ENCODE measurements at places on chromosomes 2 and 18. TPM values are rescaled to one million over a fixed set of nuclear protein-coding genes. Genes with fewer than 3 reads are reported as not detected.

DNA sequence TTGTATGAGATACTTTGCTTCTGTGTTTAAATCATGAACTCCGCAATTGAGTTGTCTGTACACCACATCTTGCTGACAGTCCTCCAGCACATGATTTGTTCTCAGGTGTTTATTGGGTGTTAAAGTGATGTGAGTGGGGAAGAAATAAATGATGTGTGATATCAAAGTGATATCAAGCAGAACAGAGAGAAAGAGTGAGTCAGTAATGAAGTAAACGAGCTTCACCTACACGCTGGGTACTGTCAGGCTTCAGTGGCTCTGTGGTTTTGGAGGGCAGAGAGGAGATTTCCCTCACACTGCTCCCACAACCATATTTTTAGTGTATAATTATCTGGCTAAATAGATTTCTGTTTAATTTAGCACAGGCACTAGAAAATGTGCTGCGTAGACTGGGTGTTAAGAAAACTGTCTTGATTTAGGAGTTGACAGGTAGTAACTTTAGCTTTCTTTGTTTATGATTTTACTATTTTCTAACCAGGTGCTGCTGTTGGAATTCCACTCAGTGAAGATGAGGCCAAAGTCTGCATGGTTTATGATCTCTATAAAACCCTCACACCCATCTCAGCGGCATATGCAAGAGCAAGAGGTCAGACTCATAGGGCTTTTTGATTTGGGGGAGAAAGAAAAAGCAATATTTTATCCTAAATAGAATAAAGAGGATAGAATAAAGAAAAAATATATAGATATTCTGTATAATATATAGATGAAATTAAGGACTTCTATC is 21.2 kb downstream of the ATIC start:
- no peak for DNase-seq

- DNase-seq, result no peak
Observed at GRCh38 chr2:38615237-38615636, 12.5 kb upstream of the HNRNPLL start.

DNA sequence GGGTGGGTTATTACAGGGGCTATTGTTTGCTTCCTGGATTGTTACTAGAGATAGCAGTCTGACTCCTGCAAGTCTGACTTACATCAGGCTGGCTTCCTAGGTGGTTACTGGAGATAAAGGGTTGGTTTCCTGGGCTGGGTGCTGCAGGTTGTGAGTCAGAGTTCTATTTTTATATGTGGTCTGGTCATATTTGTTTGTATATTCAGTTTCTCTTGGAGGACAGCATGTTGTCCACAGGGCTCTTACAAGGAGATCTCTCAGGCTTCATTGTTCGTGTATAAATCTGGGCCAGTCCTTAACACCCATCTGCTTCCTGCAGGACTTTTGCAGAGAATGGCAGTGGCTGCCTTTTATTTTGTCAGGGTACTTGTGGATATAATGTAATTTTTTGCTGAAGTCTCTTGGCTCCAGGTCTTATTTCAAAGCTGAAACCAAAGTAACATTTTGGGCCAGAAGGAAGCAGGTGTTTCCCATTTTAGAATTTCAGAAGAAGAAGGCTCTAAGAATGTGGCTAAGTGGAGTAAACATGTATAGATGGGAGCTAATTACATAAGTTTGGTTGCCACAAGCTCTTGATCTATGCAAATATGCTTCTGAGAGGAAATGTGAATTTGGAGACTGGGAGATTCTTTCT is 65.9 kb upstream of the SLC16A14 start:
- DNase-seq, result no peak

DNA sequence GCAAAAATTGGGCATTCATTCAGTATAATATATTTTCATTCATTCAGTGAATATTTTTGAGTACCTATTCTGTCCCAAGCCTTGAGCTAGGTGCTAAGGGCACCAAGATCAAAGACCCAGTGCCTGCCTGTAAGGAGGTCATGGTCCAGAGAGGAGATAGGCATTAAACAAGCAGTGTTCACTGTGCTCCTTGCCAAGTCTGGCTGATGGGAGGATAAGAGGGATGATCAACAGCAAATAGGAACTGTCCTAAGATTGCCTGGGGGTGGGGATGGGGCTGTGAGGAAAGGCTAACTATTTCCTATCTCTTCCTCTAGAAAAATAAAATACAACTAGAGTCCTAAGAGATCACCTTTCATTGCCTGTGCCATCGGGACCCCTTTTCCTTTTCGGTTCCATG is 60.4 kb downstream of the SETBP1 start:
- DNase-seq, result no peak

GRCh38 chr2:176158855-176159662 is 2.0 kb downstream of the HOXD3 start:
- DNase-seq, result no peak

DNA sequence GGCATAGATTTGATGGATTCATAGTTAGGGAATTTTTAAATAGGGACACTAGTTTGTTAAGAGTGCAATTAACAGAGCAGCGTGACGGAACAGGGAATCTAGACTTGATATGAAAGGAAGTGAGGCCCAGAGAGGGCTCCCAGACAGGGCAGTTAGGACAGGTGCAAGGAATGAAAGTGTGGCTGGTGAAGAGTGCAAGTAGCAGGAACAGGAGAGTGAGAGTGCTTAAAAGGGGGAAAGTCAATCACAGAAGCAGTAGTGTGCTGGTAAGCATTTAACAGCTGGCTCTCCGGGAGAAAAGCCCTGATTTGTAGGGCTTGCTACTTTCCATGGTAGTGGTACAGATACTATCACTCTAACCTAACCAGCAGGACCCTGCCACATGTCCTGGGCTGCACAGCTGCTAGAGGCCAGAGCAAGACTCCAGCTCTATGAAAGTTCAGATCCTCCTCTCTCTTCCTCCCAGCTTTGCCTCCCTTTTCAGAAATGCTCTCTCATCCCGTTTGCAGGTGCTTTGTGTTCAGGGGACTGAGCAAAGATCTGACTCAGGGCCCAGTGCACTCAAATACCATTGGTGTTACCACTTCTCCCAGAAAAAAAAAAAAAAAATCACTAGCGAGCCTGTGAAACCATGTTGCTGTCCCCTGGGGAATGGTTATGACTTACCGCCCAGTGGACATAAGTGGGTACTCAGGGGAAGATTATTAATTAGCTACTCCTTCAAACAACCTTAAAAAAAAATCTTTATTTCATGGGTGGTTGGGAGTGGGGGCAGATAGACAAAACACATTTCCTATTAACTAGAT is 18.1 kb upstream of the GCFC2 start:
- no peak for DNase-seq

DNA sequence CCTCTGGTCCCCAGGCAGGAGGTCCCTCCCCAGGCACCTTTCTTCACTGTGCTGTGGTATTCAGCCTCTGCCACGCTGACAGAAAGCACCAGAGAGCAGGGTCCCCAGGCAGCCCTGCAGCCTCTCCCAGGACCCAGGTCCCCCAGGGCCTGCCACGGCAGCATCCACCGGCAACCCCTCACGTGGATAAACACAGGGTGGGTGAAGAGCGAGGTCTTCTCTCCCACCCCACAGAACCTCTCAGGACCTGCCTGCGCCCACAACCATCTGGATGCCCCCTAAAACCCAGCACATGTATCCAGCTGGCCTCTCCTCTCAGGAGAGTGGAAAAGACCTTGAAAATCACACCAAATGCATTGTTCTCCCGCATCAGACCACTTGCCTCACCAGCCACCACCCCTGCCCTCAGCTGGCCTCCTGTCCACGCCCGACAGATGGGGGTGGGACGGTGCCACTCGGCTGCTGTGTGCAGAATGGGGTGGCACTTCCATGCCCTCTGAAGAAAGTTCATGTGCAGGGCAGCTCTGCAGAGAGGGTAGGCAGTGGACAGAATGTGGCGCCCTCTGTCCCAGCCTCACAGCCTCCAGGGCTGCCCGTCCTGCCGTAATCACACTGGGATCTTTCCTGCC is 4.0 kb upstream of the CROCC2 start:
- no peak for DNase-seq

GRCh38 chr2:29393676-29394075 is 278.5 kb downstream of the CLIP4 start:
- DNase-seq, result no peak

DNA sequence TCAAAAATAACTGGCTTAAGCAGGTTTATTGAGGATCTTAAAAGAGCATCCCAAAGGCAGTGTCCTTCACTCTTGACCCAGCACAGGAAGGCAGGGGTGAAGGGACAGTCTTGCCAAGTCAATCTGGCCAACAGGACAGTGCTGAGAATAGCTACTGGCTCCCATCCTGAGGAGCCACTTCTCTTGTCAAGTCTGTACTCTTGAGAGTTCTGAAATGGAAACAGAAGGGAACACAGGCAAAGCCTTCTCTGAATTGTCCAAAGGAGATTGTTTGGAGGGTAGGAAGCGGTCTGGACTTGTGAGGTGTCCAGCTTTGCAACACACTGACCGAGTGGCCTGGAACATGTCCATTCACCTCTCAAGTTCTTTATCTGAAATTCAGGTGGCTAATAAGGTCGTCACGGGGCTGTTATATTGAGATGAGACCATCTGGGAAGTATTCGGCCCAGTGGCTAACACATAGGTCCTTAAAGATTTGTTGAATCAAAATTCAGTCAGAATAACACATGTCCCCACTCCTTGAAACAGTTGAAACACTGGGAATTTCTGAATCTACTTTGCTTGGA is 99.5 kb upstream of the FHL2 start:
- no peak for DNase-seq

DNA sequence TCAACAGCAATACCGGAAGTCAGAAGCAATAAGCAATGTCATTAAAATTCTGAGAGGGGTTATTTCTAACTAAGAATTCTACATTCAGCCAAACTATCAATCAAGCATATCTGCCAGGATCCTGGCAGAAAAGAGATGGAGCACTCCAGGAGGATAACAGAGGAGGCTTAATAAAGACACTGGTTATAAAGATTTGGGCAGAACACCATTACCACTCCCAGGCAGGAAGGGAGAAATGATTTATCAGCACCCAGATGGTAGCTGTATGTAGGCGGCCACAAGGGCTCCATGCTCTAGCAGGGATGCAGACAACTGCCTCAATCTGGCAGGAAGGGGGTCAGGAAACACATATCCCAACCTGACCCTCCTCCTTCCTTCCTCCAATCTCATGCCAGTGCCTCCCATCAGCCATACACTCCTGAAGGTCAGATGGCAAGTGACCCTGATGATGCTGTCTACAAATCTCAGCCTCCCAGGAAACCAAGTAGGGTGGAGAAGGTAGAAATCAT is 20.5 kb upstream of the TNFAIP6 start:
- no peak for DNase-seq

ANO7 gene
- total RNA-seq, result 0.91 TPM

CRIM1 gene
- total RNA-seq, result 5.4 TPM

DNA sequence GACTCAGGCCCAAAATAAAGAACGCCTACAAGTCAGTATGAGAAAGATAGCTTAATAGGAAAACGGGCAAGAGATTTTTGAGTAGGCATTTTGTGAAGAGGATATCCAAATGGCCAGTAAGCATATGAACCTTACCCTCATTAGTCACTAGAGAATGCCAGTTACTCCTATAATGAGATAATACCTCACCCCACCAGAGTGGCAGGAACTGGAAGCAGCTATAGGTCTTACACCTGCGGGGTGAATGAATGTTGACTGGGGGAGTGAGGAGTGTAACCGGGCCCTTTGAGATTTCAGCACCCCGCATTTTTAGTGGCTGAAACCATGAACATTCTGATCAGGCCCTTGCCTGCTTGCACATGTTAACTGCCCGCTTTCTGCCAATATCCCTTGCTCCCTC is 7.5 kb upstream of the PTPN2 start:
- DNase-seq, result no peak

DNA sequence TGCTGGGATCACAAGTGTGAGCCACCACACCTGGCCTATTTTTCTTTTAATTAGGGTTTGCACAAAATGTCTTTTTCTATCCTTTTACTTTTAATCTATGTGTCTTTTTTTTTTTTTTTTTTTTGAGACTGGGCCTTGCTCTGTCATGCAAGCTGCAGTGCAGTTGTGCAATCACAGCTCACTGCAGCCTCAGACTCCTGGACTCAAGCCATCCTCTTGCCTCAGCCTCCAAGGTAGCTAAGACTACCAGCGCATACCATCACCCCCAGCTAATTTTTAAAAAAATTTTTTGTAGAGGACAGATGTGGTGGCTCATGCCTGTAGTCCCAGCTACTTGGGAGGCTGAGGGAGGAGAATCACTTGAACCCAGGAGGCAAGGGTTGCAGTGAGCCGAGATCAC is 27.1 kb downstream of the ADCY3 start:
- no peak for DNase-seq

DNA sequence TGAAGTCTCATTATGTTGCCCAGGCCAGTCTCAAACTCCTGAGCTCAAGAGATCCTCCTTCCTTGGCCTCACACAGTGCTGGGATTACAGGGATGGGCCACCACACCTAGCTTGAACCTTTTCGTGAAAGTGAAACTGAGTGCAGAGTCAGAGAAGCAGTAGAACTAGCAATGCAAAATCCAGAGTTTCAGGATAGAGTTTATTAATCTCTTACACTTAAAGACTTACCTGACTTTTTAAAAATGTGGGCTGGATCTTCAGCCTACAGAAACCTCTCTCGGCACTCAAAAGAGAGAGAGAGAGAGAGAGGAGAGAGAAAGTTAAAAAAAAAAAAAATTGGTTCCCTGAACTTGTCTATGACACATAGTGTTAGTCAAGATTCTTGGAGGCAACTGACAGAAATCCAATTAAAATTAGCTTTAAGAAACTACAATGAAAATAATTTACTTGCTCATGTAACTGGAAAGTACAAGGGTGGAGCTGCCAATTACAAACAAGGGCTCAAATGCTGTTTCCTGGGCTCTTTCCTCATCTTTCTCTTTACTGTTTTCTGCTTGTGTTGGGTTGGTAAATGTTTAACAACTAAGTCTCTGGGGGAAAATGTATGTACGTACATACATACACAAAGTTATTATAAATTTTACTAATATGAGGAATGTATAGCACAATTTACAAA is 98.1 kb upstream of the CERS6 start:
- no peak for DNase-seq

DNA sequence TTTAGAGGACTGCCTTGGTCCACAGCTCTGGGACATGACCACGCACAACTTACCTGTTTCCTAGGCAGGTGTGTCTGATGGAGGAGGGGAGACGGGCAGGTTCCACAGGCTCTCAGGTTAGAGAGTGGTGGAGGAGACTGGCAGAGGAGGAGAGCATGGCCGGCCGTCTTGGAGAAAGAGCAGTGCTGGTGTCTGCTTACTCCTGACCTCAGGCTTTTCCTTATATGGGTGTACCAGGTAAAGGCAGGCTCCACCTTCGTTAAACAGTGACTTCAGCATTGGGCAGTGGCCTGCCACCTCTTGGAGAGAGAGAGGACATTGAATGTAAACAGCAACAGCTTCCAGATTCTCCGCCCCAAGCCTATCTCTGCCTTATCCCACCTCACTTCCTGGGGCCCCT is at the start of gene CAPN13:
Gene CAPN13 (minus strand): TSS at position 198 of the 400 bp plus-strand sequence. CDS start 20,121 bp downstream, outside the sequence.
- DNase-seq, result no peak

Data from activated CD4-positive, alpha-beta memory T cell treated with anti-CD3 and anti-CD28 coated beads, Interleukin-2, amount 10 ng/mL, durations not matched to agents 7 days and 5 days (primary cell).